ENCODE measurements at places on chromosomes 16 and 17.
A peak's percentile ranks its signal among the peaks of the same experiment; 100 is the strongest.

DNA sequence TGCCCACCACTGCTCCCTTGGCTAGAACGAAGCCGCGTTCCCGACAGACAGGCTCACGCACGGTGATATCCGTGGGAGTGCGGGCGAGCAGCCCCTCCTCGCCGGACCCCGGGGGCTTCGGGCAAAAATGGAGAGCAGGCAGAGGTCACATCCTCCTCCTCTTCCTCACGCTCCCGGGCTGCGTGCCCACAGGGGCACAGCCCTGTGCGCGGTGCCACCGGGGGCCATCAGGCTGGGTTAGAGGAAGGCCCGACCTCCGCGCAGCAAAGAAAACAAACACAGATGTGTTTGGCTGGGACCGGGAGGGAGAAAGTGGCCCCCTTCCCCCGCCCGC, 519 bp upstream of the NTN1 start:
- DNase-seq: no peak

GRCh38 chr16:78926723-78927210, 673.8 kb downstream of the MAF start:
- no peak for DNase-seq

DNA sequence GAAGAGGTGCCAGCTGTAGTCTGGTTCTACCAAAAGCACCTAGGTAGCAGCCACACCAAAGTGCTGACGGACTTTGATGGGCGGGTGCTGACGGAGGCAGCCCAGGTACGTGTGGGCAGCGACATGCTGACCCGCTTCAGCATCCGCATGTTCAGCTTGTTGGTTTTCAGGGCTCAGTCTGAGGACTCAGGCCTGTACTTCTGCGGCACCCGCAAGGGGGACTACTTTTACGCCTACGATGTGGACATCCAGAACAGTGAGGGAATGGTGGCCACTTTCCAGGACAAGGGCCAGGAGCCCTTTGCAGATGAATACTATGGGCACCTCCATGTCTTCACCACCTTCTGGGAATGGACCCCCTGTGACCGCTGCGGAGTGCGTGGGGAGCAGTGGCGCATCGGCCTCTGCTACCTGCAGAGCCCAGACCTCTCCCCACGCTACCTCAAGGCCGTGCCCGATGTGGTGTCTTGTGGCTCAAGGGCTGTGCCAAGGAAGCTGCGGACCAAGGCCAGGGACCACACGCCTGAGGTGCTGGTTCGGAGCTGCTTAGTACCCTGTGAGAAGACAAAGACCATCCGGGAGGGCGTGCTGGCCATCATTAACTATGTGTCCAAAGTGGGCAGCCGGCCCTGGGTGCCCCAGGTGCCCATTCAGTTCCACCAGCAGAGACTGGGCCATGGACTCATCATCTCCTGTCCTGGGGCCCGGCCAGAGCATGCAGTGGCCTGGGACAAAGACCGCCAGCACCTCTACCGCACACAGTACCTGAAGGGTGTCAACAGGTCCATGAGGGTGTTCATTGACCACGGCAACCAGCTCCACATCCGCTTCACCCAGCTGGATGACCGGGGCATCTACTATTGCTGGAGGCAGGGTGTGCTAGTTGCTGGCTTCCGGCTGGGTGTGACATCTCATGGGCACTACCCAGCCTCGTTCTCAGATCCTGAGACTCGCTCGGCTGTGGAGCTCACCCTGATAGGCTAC, 5.0 kb upstream of the EFTUD2 start:
- DNase-seq: no peak

GRCh38 chr16:71230122-71230845, at the start of gene HYDIN:
TSS of gene HYDIN (minus strand) at chr16:71230722. CDS start at chr16:71186895, 43,827 bp downstream.
- DNase-seq: peak; percentile 3

DNA sequence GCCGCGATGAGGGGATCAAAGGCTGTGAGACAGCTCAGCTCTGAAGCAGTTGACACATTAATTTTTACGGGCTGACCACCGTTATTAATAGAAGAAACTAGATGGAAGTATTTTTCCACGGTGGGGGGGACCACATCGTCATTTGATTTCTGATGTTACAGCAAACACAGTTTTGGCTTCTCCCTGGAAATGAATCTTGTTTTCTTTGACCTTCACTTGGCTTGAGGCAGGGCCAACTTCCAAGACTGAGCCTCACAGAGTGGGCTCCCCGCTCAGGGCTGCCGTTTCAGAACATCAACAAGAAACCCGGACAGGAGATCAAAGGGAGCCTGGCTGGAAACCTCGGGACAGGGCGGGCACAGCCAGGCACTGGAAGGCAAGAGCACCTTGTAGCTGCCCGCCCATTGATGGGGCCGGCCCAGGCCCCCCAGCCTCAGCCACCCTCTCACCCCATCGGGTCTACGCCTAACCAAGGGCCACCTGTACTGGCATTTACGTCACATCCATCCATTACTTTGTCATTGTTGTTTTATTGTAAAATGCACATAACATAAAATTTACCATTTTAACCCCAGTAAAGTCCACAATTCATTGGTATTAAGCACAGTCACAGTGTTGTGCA, 124.6 kb downstream of the C16orf95 start:
- no peak for DNase-seq

DNA sequence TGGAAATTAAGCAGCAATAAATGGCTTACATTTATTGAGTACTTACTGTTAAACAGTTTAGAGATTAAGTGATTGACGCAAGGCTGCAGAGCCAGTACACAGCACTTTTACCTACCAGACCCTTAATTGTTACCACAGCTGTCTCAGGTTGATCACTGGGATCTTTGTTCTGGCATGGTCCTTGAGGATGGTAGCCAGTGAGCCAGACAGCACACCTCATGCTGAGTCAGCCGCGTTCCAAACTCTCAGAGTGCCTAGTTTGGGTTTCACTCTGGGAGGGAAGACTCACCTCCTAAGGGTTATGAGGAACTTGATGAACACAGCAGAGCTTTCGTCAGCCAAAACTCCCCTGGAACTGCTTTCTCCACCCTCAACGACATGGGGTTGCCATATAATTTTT, 20.4 kb downstream of the CDH3 start:
- DNase-seq: no peak

DNA sequence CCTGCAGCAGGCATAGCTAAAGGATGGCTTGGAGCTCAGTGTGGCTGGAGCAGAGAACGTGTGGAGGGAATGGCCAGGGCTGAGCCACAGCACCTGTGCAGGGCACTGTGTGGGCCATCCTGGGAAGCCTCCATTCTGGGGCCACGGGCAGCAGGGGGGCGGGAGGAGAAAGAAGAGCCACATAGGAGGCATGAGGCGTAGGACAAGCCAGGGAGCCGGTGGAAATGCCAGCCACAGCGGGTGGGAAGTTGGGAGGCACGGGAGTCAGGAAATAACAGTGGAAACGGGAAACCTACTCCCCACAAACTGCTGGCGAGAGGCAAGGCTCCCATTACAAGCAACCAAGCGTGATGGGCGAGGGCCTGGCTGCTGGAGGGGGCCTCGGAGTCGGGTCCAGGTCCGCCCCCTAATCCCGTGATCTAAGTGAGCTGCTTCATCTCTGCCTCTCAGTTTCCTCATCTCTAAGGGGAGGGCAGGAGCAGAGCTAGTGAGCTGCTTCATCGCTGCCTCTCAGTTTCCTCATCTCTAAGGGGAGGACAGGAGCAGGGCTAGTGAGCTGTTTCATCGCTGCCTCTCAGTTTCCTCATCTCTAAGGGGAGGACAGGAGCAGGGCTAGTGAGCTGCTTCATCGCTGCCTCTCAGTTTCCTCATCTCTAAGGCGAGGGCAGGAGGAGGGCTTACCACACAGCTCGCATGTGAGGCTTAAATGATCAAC, 104.9 kb downstream of the ADCY9 start:
- no peak for DNase-seq

GRCh38 chr16:57091200-57091974, 996 bp upstream of the CPNE2 start:
- no peak for DNase-seq

- no peak for DNase-seq
These were observed 33.6 kb upstream of the RAI1 start for GRCh38 chr17:17647524-17648178.

DNA sequence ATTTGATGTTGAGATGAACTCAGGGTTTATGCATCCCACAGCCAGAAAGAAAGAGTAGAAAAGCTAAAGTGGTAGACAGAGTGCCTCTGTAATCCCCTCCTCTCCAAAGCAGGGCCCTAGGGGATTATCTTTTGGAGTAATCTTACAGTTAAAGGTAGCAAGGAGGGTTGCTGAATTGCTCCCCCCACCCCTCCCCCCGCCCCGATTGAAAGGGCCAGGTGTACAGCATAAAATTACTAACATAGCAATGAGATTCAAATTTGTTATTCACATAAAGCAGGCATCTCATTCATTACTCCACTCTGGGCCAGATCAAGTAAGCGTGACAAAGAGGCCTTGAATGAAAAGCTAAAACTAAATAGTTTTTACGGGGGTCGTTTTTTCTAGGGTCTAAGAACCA, 72.7 kb downstream of the STH start:
- DNase-seq: no peak

GRCh38 chr17:2406903-2407790, 6.3 kb upstream of the MNT start:
- no peak for DNase-seq

DNA sequence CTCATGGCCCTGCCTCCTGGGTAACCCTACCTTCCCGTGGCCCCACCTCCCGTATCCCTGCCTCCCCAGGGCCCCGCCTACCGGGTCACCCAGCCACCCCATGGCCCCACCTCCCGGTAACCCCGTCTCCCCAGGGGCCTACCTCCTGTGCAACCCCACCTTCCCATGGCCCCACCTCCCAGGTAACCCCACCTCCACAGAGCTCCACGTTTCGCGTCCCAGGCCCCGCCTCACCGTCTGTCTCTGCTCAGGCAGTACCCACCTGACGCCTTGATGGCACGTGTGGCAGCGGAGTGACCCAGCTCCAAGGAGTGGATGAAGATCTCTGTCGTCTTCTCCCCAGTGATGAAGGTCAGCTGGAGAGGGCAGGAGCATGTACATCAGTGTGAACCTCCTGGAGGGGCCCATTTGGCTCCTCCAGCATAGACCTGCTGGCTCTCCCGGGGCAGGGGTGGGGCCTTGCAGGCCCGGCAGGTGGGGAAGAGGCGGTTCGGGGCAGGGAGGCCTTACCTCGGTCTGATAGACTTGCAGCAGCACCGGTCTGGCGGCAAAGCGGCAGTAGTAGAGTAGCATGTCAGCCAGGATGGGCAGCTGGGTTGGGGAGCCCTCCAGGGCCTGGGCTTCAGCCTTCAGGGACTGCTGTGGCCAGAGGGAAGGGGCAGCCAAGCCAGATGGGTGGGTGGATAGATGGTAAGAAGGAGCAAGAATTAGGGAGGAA, 18.7 kb upstream of the PIK3R6 start:
- no peak for DNase-seq

GRCh38 chr16:79158337-79158736, 442.2 kb downstream of the MAF start:
- DNase-seq: no peak

- DNase-seq: no peak
These were observed 167.1 kb upstream of the MAF start for GRCh38 chr16:79767421-79768275.

GRCh38 chr17:13153036-13153435, 135.2 kb upstream of the ELAC2 start:
- DNase-seq: no peak

GRCh38 chr17:32503251-32504165, 16.7 kb downstream of the CDK5R1 start:
- DNase-seq: peak; percentile 54

DNA sequence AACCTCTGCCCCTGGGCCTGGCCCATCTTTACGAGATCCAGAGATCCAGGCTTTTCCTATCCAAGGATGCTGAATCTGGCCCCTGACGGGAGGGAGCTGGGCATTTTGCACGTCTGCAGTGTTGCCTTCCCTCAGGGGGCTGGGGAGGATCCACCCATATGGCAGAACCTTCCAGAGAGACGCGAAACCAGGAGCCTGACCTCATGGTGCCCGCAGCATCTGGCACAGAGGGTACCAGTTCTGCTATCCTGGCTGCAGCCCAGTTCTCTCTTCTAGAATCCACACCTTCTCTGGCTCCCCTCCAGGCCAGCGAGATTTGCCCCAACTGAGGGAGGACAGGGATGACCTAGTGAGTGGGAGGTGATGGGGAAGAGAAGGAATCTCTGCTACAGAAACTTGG, 20.5 kb upstream of the ZNF652 start:
- DNase-seq: no peak

GRCh38 chr17:43020789-43021740, 1.1 kb downstream of the VAT1 start:
- DNase-seq: no peak

- no peak for DNase-seq
These were observed 134.2 kb upstream of the CIBAR2 start for GRCh38 chr16:85246473-85246872.

DNA sequence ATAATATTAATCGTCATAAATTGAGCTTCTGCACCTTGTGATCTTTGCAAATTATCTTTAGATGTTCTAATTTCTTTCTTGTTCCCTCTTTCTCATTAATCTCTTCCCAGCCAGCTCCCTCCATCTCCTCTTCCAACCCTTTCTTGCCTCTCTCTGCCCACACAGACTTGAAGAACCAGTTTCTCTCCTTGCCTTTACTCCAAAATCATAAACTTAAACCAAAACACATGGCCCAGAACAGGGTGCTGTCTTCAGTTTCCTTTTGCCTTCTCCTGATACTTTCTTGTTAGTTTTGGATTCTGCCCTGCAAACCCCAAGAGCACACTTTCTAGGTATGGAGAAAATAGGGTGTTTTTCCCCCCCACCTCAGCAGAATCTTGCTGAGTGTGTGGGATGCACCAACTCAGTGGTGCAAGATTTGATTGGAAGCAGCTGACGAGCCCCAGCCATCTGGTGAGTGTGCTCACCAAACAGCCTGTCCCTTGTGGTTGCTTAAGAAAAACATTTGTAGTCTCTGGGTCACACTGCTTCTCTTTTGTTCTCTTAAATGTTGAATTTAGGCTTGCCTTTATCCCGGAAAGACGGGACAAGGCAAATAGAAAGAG, 175.8 kb upstream of the MAF start:
- DNase-seq: no peak

- no peak for DNase-seq
These were observed 1.1 kb downstream of the G6PC1 start for GRCh38 chr17:42901535-42902229.

DNA sequence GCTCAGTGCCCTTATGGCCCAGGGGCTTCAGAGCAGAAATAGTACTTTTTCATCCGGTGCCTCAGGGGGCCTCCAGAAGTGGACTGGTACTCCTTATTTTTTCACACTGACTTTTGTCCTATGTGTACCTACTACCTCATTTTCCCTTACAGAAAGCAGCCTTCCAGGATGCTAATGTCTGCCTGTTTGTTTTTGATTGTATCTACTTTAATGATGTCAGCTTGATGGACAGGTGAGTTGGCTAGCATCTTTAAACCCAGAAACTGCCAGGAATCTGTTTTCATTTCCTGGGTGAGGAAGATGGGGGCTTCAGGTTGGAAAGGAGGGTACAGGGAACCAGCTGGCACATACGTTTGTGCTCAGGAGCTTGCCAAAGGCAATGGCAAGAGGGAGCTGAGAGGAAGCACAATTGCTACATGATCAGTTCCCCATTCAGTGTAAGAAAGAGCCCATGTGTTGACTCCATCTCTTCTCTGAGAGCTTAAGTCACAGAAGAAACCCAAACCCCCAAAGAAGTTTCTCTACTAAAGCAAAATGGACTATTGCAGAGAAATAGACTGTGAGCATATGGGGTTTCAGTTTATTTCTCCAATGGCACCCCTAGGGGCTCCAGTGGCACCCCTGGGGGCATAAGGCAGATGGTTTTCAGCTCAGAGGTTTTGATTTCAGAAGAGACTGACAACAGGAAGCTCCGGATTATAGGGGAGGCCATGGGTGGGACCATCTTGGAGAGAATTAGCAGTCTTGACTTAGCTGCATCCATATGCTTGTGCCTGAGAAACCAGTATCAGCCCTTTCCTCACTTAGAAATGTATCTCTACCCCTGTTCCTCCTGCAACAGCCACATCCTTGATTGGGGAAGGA, 16.3 kb downstream of the LIG3 start:
- no peak for DNase-seq

GRCh38 chr17:17137731-17138585, 68.2 kb downstream of the PLD6 start:
- DNase-seq: no peak

Data from T-cell (primary cell).